ENCODE measurements at places on chromosomes 5 and 9.

DNA sequence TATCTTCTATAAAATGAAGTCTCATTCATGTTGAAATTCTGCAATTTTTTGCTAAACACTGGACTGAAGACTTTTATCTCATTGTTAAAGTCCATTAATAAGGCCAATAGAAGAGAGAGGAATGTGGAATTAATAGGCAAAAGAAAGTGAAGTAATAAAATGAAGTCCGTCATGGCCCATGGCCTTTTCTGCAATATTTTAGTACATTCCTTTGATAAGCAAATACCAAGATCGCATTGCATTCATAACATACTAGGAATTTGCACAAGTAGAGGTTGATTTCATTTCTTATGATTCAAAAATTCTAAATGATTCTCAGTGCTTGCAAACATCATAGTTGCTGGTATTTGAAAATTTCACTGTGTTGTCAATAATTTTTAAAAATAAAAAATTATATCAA lies 664.0 kb downstream of the NR2F1-AS1 start:
- no peak for DNase-seq

- no peak for DNase-seq
Observed at GRCh38 chr5:89127191-89127590, 244.2 kb upstream of the MEF2C start.

- DNase-seq: peak; percentile 84
Observed at GRCh38 chr5:171524466-171524865, 105.0 kb downstream of the FGF18 start.

DNA sequence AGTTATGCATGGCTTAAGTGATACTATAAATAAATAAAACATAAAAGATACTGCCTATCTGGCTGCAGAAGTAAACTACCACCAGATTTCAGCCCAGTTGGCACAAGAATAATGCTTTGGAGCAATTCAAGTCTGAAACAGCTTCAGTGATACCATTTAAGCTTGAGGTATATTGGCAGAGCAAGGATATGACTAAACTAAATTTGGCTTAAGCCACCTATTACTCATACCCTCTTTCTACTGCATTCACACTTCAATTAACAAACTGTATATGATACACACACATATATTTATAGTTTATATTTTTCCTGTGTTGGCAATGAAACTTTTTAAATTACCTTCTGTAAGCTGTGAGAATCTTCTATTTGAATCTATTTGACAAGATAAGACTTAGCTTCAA lies 431.9 kb downstream of the ANXA1 start:
- DNase-seq: no peak

- peak; percentile 37 for DNase-seq
Observed at GRCh38 chr5:177368869-177369644, 11.3 kb downstream of the RGS14 start.

GRCh38 chr5:153122403-153122802 lies 368.1 kb upstream of the GRIA1 start:
- no peak for DNase-seq

GRCh38 chr5:181133610-181134231 lies 2.8 kb upstream of the OR2V1 start:
- DNase-seq: peak; percentile 30

DNA sequence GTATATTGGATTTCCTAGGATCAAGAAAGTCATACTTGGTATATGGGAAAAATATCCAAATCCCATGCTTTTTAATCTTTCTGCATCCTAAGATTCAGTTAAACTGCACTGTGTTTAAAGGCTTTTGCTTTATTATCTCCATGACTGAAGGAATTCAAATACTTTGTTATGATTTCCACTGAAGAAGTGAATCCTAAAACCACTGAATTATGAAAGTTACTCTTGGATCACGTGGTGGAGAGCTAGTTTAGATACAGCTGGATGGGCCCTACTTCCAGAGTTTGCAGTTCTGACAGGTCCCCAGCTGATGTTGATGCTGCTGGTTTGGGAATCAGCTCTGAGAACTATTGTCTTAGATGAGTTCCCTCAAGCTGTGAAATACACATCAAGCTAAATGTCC lies 5.0 kb downstream of the DAB2 start:
- no peak for DNase-seq

GRCh38 chr5:11214864-11215644 lies 454.0 kb upstream of the DAP start:
- DNase-seq: no peak

DNA sequence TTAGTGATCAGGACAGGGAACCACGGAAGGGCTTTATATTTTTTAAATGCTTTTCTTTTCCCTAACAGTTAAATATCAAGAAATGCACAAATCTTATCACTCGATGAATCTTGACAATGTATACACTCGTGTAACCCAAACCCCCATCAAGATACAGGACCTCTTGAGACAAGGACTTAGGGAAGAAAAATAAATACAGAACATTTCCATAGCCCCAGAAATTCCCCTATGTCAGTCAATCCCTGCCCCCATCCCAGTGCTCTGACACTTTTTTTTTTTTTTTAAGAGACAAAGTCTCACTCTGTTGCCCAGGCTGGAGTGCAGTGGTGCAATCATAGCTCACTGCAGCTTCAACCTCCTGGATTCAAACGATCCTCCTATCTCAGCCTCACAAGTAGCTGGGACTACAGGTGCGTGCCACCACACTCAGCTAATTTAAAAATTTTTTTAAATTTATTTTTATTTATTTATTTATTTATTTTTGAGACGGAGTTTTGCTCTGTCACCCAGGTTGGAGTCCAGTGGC lies 2.7 kb downstream of the SPINK4 start:
- DNase-seq: no peak

GRCh38 chr5:99378443-99378842 lies 449.6 kb upstream of the CHD1 start:
- no peak for DNase-seq

DNA sequence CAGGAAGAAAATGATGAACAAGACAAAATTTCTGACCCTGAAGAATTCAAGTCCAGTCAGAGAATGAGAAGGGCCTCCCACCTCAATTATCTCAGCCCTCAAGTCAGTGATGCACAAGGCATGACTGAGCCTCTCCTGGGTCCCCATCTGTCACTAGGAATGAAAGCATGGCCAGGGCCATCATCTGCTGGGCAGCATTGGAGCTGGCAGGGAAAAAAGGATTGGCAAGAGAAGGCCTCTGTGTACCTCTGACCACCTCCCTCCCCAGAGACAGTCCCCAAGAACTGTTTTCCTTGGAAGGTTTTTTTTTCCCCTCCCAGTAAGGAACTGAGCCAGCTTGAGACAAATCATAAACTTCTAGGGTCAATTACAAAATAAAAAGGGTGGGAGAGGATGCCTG lies 76.7 kb downstream of the KLHL3 start:
- DNase-seq: no peak

DNA sequence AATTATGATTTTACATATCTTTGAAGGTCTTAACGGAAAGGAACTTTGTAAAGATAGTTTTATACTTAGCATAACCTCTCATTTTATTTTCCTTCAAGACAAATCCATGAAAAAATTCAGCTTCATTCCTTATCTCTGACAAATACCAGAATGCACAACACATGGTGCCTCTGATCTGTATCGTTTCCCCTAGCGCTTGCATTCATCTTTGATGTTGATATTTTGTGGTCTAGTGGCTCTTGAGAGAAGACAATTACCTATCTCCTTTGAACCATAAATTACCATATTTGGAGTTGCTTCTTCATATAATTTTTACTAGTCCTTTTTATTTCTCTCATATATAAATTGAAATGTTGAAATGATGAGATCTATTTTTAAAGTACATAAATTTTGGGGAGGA lies 551.3 kb downstream of the PDE4D start:
- DNase-seq: no peak

- DNase-seq: no peak
Observed at GRCh38 chr5:83340511-83340918, 131.0 kb upstream of the VCAN start.

GRCh38 chr5:154811653-154812465 lies 38.5 kb downstream of the FAXDC2 start:
- peak; percentile 63 for DNase-seq

GRCh38 chr5:157541447-157542118 lies 34.0 kb downstream of the ADAM19 start:
- DNase-seq: peak; percentile 77

DNA sequence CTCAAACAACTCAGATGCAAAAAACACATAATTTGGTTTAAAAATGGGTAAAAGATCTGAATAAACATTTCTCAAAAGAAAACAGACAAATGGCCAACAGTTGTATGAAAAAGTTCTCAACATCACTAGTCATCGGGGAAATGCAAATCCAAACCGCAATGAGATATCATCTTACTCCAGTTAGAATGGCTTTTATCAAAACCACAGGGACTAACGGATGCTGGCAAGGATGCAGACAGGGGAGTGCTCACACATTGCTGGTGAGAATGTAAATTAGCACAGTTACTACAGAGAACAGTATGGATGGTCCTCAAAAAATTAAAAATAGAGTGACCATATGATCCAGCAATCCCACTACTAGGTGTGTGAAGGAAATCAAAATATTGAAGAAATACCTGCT lies 589.1 kb upstream of the ADAMTS16 start:
- DNase-seq: no peak

- no peak for DNase-seq
Observed at GRCh38 chr9:19397845-19398244, 11.0 kb upstream of the ACER2 start.

GRCh38 chr9:97124256-97124655 lies 85.3 kb upstream of the CTSV start:
- DNase-seq: no peak

DNA sequence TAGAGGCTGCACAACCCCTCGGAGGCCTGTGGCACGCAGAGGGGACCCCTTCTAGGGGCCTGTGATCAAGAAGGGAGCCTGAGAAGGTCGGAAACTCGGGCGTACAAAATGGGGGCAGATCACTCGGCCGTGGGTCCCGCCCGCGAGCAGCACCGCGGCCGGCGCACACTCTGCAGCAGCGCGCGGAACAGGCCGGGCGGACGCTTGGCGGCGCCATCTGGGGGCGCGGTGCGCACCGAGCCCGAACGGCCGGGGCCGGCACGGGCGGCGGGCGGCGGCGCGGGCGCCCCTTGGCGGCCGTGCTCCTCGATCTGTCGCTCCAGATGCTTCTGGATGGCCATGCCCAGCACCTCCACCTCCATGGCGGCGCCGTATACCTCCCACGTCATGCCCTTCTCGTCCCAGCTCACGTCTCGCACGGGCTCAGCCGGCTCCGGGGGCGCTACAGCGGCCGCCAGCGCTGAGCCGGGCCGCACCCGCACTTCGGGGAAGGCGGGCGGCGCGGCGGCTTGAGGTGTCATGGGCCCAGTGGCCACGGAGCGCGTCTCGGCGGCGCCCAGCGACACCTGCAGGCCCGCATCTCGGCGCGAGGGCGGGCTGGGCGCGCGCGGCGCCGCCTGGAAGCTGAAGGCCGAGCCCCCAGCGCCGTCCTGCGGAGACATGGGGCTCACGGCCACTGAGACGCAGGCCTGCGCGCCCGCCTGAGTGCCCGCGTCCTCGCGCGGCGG lies 13.1 kb downstream of the GPRIN1 start:
- peak; percentile 38 for DNase-seq

GRCh38 chr5:68252673-68253623 lies 37.4 kb downstream of the PIK3R1 start:
- DNase-seq: peak; percentile 94

- no peak for DNase-seq
Observed at GRCh38 chr5:103441523-103441922, 121.1 kb downstream of the NUDT12 start.

- no peak for DNase-seq
Observed at GRCh38 chr5:41681840-41682239, 171.4 kb upstream of the PLCXD3 start.

DNA sequence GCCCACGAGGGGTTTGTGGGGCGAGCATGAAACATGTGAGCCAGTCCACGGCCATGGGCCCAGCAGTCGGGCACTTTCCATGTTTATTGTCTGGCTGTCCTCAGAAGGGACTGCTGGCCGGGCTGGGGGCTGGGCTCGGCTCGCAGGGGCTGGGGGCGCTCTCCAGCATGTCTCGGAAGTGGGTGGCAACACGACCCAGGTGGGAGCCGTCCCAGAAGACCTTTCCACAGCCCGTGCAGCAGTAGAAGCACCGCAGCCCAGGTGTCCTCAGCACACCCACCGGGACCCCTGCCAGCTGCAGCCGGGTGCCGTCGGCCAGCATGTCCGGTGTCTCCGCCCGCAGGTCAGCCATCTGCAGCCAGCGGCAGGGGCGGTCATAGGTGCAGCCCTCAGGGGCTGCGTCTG lies 4.8 kb upstream of the NRARP start:
- no peak for DNase-seq

GRCh38 chr9:103537426-103537825 lies 542.3 kb downstream of the CYLC2 start:
- DNase-seq: no peak

DNA sequence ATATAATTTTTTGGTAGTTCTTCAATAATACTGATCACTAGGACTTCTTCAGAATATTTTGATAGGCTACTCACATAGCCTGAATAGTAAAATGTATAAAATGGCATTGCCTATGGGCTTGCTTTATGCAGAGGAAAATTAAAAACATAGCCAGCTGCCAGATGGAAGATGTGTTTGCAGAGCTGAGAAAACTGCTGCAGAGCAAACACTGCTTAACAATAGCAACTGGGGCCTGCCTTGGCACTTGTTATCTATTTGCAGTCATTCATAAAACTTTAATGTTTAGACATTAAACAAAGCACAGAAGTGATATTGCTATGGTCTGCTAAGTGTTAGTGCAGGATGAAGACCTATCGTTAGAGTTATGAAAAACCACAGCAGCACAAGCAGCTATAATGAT lies 151.5 kb upstream of the SMC2 start:
- DNase-seq: no peak

GRCh38 chr5:152177626-152178349 lies 227.3 kb downstream of the NMUR2 start:
- DNase-seq: no peak
